Uterus (tissue), 4 donors: ENCODE measurements at places on chromosomes 11 and 22. TPM values are rescaled to one million over a fixed set of nuclear protein-coding genes. Genes with fewer than 3 reads are reported as not detected.

Gene GALNT18
- total RNA-seq: 31.4 TPM

Gene ANO5
- total RNA-seq: 14.5 TPM

Gene DMC1
- 5.2 TPM for total RNA-seq

Gene PPP6R3
- 253 TPM for total RNA-seq

- DNase-seq: no peak
Measured at GRCh38 chr11:77705876-77706579, 68.4 kb upstream of the CLNS1A start.

DNA sequence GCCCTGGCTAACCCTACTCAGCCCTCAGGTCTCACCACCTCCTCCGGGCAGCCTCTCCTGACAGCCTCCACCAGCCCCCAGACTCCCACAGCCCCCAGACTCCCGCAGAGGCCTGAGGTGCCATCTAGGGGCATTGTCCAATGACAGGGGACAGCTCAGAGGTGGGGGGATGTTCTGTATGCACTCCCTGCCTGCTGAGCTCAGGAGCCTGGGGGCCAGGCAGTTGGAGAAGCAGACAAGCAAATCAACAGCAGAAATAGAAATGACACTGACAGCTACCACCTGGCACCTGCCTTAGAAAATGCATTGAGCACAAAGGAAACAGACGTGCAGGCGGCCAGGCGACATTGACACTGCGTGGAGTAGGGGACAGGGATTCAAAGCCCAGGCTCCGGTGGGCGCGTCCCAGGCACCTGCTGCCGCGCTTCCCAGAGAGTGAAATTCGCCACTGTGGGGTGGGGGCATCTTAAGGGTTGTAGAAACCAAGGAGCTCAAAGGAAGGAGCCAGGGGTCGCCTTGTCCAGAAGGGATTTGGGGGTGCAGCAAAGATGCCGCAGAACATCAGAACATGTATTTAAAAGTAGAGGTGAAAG lies 22.5 kb upstream of the WNT7B start:
- no peak for DNase-seq

DNA sequence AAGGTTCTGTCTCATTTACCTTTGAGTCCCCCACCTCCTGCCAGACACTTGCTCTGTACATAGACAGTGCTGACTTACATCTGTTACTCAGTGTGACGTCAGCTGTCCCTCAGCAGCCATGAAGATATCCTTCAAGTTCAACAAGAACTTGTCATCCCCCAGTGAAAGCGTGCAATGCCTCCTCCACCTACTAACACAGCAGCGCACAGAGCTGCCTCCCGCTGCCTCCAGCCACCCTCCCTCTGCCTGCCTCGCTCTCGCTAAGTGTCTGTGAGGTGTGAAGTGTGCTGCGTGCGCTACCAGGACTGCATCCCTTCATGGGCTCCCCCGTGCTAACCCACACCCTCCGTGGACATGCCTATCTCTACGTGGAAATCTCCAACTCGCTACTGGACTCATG lies 621.4 kb downstream of the BRD1 start:
- peak; percentile 2 for DNase-seq

DNA sequence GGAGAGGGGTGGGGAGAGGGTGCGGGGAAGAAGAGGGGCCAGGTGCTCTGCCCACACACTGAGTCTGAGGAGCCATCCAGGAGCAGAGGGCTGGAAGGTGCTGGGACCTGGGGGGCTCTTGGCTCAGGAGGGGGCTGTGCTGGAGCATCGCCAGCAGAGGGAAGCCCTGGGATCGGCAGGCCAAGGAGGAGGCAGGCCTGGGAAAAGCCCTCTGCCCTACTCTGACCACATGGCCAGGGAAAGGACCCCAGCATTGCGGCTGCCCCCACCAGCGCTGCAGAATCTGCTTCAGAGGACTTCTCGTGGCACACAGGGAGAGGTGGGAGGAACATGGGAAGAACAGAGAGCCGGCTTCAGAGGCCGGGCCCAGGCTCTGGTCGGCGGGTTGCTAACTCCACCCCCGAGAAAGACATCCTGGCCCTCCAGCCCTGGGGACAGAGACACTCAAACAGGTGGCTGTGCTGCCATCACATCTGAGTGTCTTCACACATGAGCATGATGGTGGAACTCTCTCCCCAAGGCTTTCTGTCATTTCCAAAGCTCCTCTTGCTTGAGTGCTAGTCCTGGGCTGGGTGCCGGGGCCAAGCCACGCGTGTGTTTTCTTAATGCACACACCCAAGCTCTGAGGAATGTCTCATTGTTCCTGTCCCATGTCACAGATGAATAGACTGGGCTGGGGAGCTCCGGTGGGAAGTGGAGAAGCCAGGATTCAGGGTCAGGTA lies 1378.0 kb downstream of the BRD1 start:
- DNase-seq: no peak

DNA sequence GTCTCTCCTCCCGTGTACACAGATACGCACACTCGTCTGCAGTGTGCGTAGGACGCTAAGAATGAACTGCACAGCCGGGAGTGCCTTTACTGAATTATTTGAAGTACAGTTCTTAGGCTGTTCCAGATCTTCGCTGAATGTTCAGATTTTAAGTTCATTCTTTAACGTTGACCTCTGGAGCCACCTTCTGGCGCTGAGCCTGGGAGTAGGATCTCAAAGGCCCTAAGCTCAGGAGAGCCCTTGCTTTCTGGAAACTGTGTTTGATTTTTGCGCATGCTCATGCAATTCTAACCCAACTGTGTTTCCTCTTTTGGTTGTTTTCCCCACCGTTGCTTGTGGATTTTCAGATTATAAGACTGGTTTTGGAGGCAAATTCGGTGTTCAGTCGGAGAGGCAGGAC lies 22.8 kb downstream of the CTTN start:
- DNase-seq: no peak

DNA sequence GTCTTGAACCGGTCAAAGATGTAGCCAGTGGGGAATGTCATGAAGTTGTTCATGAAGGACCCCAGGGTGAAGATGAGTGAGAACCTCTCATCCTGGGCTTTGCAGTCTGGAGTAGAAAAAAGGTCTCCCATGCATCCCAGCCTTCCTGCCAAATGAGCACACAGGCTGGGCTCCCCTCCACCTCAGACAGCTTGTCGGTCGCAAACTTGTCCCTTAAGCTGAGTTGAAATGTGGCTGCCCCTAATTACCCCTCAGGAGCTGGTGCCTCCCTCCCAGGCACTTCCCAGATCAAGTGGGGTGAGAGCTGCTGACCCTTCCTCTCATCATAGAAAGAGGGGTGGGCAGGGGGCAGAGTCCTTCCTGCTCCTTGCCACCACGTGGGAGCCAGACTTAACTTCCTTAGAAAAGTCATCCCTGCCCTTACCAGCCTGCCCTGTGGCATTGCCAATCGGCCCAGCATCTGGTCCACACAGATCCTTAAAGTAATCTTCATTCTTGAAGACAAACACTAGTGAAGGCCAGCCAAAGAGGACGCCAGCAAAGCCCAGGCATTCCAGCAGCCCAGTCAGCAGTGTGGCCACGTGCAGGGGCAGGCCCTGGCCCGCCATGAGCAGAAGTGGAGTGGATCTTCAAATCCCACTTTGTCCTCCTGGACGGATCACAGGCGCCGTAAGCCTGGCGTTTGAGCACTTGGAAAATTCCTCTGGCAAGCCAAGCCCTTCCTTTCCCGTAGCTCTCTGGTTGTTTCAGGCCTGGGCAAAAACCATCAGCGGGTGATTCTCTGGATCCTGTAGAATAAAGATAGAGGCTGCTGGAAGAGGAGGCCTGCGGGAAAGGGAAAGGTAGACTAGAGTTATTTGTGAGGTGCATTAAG lies 1.1 kb downstream of the SLC43A3 start:
- DNase-seq: peak; percentile 45

GRCh38 chr11:99069856-99070444 lies 49.2 kb downstream of the CNTN5 start:
- DNase-seq: no peak

DNA sequence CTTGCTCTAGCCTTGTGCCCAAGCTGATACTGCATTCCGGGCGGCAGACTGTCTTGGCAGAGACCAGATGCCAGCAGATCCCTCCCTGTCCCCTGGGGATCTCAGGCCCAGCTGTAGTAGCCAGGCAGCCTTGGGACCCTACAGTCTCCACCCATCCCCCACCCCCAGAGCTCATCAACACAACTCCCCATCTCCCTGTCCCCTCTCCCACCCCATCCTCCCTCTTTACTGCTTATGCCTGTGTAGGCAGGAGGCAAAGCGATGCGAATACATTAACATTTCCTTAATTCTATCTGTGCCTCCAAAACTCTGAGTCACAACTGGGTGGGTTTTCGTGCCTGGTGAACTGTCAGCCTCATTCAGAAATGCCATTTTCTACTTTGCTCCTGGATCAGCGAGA lies 547.6 kb downstream of the BUD13 start:
- no peak for DNase-seq

GRCh38 chr22:27843441-27843840 lies 41.9 kb upstream of the MN1 start:
- DNase-seq: no peak

DNA sequence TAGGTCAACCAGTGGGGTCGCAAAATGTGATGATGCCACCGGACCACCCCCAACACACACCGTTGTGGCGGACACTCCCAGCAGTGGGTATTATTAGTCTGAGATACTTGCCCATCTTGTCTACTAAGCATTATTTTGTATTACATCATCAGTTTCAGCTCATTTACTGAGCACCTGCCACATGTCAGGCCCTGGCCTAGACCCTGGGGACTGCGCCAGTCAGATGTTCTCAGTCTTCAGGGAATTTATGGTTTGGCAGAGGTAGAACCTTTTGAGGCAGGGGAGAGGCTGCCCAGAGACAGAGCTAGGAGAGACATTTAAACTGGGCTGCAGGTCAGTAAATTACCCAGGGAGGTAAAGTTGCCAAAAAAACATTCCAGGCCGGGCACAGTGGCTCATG lies 43.1 kb upstream of the GCAT start:
- no peak for DNase-seq

GRCh38 chr11:6356503-6357055 lies 33.7 kb upstream of the SMPD1 start:
- DNase-seq: no peak

- no peak for DNase-seq
Measured at GRCh38 chr11:132643239-132643638, 889.1 kb downstream of the OPCML start.

DNA sequence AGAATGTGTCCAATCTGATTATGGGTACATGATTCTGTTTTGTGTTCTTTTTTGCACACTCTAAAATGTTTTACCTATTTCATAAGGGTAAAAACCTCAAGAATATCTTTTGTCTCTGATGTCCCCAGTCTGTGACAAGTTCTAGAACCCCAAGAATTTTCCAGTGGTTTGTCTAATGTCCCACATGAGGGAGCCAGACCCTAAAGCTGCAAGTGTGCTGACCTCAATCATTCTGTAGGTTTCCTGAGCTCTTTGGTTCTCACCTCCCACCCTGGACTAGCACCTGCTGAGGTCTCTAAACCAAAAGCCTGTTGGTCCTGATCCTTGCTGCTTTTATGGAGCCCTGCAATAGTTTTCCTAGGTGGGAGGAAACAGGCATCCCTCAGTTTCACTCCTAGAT lies 149.8 kb upstream of the MPPED2 start:
- no peak for DNase-seq

DNA sequence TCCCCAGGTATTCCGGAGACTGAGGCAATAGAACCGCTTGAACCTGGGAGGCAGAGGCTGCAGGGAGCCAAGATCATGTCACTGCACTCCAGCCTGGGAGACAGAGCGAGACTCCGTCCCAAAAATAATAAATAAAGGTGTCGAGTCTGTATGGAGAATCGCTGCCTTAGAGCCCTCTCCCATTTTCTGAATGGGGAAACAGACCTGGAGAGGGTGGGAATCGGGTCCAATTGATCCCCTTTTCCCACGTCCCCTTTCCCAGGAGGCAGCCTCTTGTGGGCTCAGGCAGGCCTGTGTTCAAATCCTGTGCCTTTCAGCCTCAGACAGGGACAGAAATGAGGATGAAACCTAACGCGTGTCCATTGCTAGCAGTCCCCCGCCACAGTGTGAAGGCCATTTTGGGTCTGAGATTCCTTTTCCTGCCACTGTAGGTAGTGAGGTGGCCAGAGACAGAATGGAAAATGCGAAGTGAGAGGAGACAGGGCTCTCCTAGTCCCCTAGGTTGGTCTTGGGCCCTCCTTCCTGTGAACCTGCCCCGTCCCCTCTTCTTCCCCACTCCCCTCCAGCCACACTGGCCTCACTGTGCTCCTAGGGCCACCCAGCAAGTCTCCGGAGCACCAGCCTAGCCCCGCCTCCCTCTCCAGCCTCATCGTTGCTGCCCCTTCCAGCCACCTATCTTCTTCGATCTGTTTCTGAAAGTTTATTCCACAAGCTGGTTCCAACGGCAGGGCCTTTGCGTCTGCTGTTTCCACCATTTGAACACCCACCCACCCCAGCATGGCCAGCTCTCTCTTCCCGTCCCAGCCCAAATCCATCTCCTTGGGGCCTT lies 2.7 kb upstream of the POLDIP3 start:
- DNase-seq: no peak

GRCh38 chr11:116644941-116645305 lies 127.9 kb downstream of the BUD13 start:
- DNase-seq: no peak

DNA sequence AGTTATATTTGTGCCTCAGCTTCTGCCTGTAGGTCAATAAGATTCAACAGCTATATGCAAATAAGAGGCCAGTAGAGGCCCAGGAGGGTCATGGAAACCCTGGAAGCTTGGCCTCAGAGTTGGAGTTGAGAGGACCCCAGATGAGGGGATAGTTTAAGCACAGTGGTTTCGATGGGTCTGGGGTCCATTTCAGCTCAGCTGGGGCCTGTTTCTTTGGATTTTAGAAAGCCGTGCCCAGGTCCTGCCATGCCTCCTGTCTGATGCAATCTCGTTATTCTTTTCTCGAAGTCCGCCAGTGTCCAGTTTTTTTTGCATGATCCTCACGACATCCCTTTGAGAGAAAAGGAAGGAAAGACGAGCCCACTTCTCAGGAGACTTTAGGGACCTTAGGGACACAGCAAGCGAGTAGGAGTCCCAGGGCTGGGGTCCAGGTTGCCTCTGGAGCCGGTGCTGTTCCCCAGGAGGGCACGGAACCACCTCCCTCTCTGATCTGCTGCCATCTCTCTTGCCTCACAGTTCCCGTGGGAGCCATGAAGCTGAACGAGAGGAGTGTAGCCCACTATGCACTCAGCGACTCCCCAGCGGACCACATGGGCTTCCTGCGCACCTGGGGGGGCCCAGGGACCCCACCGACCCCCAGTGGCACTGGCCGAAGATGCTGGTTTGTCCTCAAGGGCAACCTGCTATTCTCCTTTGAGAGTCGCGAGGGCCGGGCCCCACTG lies 2.6 kb upstream of the SMDT1 start:
- no peak for DNase-seq

DNA sequence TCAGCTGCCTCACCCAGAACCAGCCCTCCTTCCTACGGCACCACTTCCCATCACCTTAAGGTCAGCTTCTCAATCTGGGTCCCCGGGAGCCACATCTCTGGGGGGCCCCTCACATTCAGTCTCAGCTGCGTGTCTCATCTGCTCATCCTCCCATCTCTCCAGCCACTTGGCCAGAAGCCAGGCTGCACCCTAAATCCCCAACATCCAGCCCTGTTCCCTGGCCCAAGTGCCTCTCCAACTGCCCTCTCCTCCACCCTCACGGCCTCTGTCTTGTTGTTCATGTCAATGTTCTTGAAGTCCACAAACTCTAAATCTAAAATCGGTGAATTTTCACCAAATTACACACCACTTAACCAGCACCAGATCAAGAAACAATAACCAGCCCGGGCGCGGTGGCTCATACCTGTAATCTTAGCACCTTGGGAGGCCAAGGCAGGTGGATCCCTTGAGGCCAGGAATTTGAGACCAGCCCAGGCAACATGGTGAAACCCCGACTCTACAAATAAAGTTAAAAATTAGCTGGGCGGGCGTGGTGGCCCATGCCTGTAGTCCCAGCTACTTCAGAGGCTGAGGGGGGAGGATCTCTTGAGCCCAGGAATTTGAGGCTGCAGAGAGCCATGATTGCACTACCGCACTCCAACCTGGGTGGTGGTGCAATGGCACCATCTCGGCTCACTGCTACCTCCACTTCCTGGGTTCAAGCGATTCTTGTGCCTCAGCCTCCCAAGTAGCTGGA lies 33.7 kb downstream of the A4GALT start:
- DNase-seq: no peak
